ENCODE measurements at places on chromosomes 16 and 17.

DNA sequence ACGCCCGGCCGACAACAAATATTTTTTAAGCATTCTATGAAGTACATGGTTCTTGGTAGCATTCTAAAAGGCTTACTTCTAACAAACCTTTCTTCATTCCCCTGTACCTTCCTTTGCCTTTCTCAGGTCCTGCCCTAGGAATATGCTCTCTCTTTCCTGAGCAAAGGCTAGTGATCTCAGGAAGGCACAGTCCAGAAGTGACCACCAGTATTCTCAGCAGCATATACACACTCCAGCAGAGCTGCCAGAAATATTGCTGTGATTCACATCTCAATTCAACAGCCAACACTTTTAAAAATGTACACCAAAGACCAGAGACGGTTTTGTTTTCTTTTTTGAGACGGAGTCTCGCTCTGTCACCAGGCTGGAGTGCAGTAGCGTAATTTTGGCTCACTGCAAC is 41.4 kb upstream of the ANKFY1 start:
- no peak for DNase-seq

DNA sequence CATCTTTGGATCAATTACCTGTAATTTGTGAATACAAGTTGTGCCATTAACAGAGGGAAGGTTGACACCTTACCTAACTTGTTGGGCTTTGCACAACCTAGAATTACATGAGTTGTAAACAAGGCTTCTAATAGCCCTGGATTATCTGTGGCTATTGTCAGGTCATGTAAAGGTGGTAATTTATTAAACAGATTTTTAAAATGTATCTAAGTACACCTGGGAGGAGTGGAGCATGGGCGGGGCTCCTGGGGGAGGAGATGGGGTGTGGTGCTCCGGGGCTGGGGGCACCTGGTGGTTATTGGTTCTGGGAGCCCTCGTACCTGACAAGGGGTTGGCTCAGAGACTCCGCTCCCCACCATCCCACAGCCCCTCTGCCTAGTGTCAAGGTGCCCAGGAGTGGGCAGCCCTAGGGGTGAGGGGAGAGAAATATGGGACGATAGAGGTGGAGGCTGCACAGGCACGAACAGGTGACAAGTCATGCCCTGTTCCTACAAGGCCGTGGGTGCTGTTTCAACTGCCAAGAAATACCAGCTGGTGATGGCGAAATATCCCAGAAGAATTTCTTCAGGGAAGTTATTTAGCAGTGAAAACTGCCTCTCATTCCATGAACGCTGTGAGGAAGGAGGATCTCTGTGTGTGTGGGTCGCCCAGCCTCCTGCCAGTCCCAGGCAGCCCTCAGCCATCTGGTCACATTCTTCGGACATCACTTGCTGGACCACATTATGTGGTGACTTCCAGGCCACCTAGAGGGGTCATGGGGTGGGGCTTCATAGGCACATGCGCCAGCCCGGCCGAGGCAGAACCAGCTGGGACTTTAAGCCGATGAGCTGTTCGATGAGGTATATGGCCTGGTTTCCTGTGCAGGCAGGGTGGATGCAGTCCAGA is 55.5 kb upstream of the IRX3 start:
- no peak for DNase-seq

GRCh38 chr16:75460446-75460845 is 4.0 kb downstream of the TMEM170A start:
- no peak for DNase-seq

- DNase-seq, result no peak
Observed at GRCh38 chr17:36017799-36018198, at the start of gene CCL23. Gene CCL23 (minus strand): TSS chr17:36017972. CDS start chr17:36017897, 75 bp downstream.

DNA sequence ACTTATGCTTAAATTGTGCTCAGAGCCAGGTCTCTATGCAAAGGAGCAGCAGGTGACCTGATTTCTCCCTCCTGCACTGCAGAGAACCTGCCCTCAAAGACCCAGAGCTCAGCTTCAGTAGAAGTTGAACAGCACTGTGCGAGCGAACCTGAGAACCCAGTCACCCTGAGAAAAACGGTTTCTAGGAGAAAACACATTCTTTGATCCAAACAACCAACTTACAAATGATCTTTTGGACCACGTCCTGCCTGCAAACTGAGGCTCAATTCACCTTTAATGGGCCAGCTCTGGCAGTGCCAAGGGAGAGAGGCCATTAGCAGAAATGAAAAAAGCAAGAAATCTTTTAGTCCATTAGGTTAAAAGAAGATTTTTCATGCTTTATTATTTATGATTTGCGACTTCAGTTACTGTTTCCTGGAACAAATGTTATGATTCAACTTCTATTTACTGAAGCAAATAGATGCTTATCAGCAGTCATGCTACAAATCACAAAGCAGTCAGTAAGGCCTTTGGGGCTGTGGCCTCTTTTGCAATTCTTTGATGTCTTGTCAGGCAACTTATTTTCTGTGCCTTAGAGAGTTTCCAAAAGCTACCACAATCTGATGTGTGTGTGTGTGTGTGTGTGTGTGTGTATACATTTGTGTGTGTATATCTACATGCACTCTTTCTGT is 65.7 kb upstream of the LRRC37A3 start:
- DNase-seq, result no peak

DNA sequence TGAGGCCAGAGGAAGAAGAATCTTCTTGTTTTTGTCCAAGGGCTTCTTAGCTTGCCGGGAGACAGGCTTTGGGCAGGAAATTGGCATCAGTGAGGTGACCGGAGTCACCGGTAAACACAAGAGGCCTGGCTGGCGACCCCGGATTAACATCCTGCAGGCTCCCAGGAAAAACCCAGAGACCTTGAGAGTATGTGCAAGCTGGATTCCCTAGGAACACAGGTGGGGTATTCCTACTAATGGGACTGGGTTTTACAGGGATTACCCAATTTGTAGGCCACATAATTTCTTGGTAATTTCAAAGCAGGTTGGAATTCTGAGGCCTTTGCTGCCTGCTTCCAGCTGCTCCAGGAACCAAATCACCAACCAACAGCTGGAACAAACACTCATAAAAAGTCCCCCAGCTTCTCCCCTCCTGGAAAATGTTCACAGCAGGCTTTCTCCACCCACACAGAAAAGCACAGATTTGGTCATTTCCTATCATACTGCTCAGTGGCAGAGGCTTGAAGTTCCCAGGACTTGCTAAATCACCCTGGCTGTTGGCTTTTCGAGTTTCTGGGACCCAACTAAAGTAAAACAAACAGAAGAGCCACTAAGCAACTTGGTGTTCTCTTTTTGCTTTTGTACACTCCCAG is 258.8 kb downstream of the IRF8 start:
- no peak for DNase-seq

DNA sequence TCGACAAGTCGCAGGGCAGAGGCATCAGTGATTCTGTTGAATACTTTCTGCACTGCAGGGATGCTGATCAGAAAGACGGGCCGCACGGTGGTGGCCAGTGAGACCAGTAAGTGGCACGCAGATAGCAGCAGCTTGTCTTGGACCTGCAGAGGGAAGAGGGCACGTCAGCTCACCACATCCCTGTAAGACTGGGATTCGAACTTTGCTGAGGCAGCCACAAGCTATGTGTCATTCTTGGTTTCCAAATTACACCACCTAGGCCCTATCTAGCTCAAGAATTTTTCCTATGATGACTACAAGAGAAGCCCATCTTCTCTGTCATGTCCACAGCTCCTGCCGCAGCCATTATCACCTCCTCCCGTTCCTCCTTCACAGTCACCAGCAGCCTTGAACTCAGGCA is 49.4 kb upstream of the GSG1L start:
- DNase-seq, result no peak

DNA sequence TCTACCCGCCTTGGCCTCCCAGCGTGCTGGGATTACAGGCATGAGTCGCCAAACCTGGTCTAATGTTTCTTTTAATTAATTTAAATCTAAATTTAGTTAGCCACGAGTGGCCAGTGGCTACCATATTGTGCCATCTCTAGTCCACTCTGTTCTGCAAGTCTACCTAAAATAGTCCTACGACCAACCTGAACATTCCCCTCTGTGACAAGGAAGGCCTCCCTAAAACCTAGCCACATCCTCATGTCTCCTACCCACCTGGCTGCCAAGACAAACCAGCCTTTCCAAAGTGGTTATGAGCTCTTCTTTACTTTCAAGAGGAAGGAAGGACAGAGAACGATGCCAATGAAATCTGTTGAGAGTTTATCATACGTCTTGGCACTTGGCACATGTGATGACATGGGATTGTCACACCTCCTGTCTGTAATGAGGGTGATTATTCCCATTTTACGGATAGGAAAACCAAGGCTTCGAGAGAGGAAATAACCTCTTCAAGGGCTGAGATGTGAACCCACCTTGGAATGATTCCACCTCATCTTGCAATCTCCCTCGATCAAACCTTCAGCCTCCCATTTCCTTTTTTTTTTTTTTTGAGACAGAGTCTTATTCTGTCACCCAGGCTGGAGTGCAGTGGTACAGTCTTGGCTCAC is 19.7 kb downstream of the MYH11 start:
- DNase-seq, result no peak

GRCh38 chr16:53091466-53092211 is 36.8 kb downstream of the CHD9 start:
- DNase-seq, result no peak

DNA sequence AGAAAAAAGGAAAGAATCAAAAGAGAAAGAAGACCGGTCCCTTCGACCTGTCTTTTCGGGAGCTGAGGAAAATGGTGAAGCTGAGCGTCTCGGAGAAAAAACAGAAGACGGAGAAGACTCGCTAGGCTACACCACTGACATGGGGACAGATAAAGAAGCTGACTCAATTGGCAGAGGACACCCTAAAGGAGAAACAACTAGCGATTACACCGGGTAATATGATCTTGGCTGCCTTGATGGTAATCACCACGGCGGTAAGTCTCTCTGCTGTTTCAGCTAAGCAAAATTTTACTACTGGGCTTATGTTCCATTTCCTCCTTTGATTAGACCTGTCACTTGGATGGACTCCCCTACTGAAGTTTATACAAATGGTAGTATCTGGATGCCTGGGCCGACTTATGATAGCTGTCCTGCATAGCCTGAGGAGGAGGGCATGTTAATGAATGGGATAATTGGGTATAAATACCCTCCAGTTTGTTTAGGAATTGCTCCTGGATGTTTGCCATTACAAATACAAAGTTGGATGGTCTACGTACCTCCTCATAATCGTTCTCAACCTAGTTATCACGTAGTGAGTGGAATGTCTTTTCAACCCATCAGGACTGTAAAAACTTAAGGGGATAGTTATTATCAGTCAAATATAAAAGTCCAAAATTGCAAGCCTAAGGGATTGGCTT is 24.1 kb downstream of the ALOX15B start:
- no peak for DNase-seq

GRCh38 chr17:70527364-70527888 is 358.1 kb downstream of the KCNJ2 start:
- no peak for DNase-seq

DNA sequence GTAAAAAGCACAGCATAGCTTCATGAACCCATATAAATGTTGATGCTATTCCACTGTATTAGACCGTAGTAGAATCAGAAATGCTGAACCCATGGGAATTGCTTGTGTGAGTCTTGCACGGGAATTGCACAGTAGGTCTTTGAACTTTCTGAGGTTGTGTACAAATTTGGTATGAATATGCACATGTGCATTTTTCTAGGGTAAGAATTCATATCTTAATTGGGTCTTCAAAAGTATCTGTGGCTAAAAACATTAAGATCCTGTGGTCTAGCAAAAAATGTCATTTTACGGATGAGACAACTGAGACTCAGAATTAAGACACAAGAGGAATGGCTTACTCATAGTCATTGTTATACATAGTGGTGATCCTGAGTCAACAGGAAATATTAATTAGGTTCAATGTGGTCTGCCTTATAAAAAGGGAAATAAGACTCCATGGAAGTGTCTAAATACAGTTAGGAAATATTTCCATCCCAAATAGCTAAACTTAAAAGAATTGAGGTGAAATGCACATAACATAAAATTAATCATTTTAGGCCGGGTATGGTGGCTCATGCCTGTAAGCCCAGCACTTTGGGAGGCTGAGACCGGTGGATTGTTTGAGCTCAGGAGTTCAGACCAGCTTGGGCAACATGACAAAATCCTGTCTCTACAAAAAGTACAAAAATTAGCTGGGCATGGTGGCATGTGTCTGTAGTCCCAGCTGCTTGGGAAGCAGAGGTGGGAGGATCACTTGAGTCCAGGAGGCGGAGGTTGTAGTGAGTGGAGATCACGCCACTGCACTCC is 22.8 kb downstream of the TAOK1 start:
- DNase-seq, result no peak

All from WERI-Rb-1 (cell line).